Astrocyte (in vitro differentiated cells and primary cell): ENCODE measurements at places on chromosomes 11 and 22.

- no peak for DNase-seq
Measured at GRCh38 chr22:27716074-27716473, 85.5 kb downstream of the MN1 start.

DNA sequence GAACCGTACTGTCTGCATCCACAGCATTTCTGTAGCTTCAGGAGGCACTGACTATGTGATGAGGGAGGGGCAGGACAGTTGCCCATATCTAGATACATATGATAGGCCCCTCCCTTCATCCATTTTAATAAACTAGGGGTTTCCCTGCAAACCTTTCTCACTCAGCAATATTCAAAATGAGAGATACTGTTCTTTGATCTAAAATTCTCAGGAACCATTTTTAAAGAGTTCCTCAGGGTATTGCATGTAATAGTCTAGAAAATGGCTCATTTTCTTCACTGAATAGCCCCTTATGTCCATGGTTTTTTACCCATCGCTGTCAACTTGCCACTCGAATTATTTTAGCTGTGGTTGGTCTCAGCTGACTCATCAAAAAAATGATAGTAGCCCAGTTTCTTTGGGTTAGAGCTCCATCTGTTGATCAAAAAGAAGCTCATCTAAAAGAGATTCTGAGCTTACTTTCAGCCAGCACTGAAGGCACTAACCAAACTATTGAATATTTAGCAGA is 37.0 kb upstream of the DNAJB7 start:
- DNase-seq, result peak; percentile 40

DNA sequence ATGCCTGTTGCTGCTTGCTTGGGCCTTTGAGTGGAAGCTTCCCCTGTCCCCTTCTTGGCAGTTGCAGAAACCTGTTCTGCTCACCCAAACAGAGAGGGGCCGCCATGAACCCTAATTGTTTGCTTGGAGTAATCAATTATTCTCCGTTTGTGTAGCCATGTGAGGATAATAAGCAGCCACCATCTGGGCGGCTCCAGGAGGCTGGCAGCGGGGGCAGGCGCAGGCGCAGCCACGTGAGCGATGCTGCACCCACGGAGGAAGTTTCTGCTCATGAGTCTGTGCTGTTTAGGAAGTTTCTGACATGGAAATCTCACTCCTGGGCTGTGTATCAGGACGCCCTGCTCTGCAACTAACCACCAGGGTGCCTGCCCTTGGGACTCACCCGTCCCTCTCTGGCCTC is 90.1 kb downstream of the MPPED1 start:
- no peak for DNase-seq

DNA sequence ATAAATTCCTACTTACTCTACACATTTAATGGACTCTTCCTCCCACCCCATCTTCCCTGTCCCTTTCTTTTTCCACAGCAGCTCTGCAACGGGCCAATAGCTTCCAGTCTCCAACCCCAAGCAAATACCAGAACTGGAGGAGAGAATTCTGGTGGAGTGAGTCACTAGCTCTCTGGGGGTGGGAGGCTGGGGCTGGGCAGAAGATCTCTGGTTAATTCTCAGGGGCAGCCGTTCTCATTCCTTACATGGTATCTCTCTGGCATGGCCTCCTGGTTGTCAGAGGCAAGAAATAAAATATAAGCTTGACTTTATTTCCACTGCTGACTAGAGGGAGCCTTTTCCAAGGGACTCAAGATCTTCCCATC is 90.4 kb upstream of the PARVA start:
- DNase-seq, result peak; percentile 97
